ENCODE measurements at places on chromosomes 4 and X. TPM values are rescaled to one million over a fixed set of nuclear protein-coding genes. Genes with fewer than 3 reads are reported as not detected.

Gene SPP1
- total RNA-seq, result 256 TPM

Gene MGAT4D
- total RNA-seq, result not detected

- no peaks in the 10 kb centered on the region for H3K36me3 ChIP-seq
- H3K4me3 ChIP-seq, result no peak overlapping the region
- DNase-seq, result no peak
- H3K4me1 ChIP-seq, result no peaks in the 10 kb centered on the region
- no peak overlapping the region for H3K27ac ChIP-seq
Measured at GRCh38 chrX:114930227-114930626, 87.2 kb downstream of the IL13RA2 start.

DNA sequence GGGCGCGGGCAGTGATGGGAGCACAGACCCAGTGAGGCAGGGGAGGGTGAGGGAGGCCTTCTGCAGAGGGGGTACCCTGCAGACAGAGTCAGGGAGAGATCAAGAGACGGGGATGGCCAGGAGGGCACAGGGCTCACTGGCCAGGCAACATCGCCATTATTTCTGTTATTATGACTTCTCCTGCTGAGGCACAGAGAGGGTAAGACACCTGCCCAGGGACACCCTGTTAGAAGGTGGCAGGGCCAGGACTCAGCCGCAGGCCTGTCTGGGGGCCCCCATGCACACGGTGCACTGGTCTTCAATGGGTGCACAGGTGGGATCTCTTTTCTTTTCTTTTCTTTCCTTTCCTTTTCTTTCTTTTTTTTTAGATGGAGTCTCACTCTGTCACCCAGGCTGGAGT lies 15.8 kb downstream of the BLOC1S4 start:
- no peak for DNase-seq
- H3K4me3 ChIP-seq, result no peak overlapping the region
- peak overlapping the region; percentile 61 for H3K27ac ChIP-seq
- no peaks in the 10 kb centered on the region for H3K27me3 ChIP-seq
- H3K4me1 ChIP-seq, result peaks cover 53% of the 10 kb centered on the region

Gene POU4F2
- total RNA-seq, result not detected

DNA sequence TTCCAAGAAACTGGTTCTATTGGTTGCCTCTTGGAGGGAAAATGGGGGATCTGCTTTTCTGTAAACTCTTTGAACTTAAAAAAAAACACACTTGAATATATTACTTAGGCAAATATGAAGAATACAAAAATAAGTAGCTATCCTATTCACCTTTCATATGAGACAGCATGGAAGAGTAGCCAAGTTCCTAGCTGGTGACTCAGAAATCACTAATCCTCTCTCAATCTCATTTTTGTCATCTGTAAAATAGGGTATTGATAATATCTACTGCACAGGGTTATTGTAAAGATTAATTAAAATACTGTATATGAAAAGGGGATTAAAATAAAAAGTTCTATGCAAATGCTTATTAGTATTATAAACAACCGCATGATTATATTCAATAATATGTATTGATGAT lies 12.7 kb downstream of the MGARP start:
- H3K27ac ChIP-seq, result no peak overlapping the region
- DNase-seq, result no peak
- no peaks in the 10 kb centered on the region for H3K36me3 ChIP-seq

Gene PHKA1
- 4.2 TPM for total RNA-seq

Gene METTL14
- total RNA-seq, result 39.2 TPM

DNA sequence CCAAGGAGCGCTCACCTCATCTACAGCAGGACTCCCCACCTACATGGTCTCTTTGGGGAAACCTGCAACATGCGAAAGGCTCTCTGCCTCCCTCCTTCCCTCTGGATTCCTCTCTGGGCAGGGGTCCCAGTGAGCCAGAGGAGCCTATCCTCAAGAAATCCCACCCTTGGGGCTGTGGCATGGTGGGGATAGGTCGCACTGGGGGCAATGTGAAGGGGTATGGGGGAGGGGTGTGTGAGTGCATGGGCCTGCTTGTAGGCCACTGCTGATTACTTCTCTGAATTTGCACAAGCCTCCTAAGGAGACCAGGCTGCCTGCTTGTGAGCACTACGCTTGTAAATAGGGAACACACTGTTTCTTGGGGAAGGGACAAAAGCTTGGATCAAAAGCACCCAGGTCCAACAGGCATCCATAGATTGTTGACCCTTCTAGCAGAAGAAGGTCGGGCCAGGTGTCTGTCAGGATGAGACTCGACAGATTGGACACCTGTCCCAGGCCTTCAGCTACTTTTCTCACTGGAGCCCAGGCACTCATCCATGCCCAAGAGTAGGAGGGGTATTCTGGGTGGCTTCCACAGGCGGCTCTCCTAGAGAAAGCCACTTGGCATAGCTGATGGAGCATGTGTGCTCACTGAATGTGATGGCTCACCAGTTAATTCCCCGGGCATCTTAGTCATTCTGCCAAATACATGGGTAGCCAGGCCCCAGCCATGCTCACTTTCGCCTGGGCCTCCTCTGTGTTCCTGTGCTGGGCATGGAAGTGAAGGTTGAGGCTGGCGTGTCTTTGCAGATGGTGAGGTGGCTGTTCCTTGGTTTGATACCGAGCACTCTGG lies 75.0 kb downstream of the NBDY start:
- DNase-seq, result no peak
- H3K4me3 ChIP-seq, result no peak overlapping the region
- no peaks in the 10 kb centered on the region for H3K27me3 ChIP-seq
- peak overlapping the region; percentile 81 for H3K27ac ChIP-seq

Gene ASB5
- total RNA-seq, result not detected

GRCh38 chrX:11770320-11770719 lies 12.3 kb downstream of the MSL3 start:
- H3K27me3 ChIP-seq, result no peaks in the 10 kb centered on the region
- no peaks in the 10 kb centered on the region for H3K4me1 ChIP-seq
- DNase-seq, result no peak
- no peaks in the 10 kb centered on the region for H3K36me3 ChIP-seq
- no peak overlapping the region for H3K27ac ChIP-seq

DNA sequence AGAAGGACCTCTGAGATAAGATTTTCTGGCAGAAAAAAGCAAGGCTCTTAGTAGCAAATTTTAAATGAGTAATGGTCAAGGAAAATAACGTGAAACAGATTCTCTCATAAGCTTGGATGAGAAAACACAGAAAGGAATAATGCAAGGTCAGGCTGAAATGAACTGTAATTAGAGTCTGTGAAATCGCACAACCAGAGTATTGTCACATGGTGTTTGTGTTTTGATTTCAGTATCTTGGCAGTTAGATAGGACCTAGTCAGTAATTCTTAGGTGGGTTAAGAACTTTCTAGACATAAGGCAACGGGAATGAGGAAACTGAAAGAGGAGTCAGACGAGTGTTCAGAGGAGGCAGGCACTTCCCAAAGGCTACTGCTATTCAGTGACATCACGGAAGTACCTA lies 34.6 kb downstream of the LIMCH1 start:
- H3K4me1 ChIP-seq, result no peaks in the 10 kb centered on the region
- no peaks in the 10 kb centered on the region for H3K36me3 ChIP-seq
- H3K4me3 ChIP-seq, result no peak overlapping the region
- H3K27ac ChIP-seq, result no peak overlapping the region
- H3K27me3 ChIP-seq, result no peaks in the 10 kb centered on the region

- H3K4me3 ChIP-seq, result no peak overlapping the region
- no peak overlapping the region for H3K27ac ChIP-seq
- no peaks in the 10 kb centered on the region for H3K4me1 ChIP-seq
- DNase-seq, result no peak
Measured at GRCh38 chr4:77451530-77451929, 154.1 kb upstream of the CXCL13 start.

DNA sequence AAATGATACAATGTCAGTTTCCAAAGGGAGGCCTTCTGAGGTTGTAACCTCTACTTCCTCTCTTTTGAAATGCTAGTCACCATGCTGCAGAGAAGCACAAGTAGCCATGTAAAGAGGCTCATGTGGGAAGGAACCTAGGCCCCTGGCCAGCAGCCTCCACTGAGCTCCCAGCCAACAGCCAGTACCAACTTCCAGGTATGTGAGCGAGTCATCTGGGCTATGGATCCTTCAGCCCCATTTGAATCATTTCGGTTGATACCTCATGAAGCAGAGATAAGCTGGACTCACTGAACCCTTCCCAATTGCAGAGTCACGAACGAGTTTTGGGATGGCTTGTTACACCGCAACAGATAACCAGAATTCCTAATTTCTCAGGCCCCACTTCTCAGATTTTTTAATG lies 187.0 kb upstream of the LDB2 start:
- H3K27me3 ChIP-seq, result no peaks in the 10 kb centered on the region
- H3K36me3 ChIP-seq, result no peaks in the 10 kb centered on the region
- DNase-seq, result no peak
- H3K4me1 ChIP-seq, result no peaks in the 10 kb centered on the region
- no peak overlapping the region for H3K4me3 ChIP-seq
- no peak overlapping the region for H3K27ac ChIP-seq

DNA sequence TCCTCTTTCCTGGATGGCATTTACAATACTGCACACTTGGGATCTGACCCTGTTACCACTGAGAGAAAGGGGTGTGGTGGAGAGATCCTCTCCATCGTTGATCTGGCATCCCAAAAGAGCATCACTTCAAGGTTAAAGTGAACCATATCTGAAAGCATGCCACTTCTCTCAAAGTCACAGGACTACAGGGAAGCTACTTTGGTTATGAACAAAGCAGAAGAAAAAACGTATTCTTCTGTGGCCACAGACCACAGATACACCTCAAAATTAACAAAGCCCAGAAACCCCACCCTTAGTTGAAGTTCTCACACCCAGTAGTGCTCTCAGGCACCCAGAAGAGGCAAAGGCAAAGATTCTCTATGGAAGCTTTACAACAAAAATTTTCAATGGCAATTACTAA lies 108.3 kb downstream of the JADE1 start:
- H3K27me3 ChIP-seq, result no peaks in the 10 kb centered on the region
- no peaks in the 10 kb centered on the region for H3K4me1 ChIP-seq
- DNase-seq, result no peak
- no peaks in the 10 kb centered on the region for H3K36me3 ChIP-seq

- H3K36me3 ChIP-seq, result no peaks in the 10 kb centered on the region
- no peak overlapping the region for H3K4me3 ChIP-seq
- H3K27me3 ChIP-seq, result peaks cover 58% of the 10 kb centered on the region
- H3K4me1 ChIP-seq, result no peaks in the 10 kb centered on the region
- DNase-seq, result no peak
Measured at GRCh38 chr4:3744901-3745300, 21.3 kb upstream of the ADRA2C start.

DNA sequence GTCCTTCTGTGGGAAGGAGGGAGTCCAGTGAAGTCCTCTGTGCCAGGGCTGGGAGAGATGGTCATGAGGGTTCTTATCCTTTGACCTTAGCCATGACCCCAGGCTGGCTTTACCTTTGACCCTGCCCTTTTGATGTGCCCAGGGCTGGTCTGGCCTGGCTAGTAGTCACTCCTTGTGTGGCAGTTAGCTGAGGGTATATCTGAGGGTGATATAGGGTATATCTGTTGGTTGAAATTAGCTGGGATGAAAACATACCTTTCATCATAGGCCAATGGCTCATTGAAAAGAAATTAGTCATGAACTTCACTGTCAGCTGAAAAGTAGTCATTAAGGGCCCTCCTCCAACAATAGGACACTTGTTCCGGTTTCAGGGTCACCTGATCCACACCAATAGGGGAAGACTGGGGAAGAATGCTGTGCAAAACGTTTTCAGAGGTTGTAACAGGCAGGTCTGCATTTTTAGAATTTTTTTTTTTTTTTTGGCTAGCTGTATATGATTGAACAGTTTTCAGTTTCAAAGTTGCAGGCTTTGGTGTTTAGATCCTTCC lies 74.6 kb upstream of the STOX2 start:
- H3K4me3 ChIP-seq, result no peak overlapping the region
- no peak for DNase-seq
- H3K4me1 ChIP-seq, result peaks cover 62% of the 10 kb centered on the region
- peak overlapping the region; percentile 68 for H3K27ac ChIP-seq
- no peaks in the 10 kb centered on the region for H3K36me3 ChIP-seq
- no peaks in the 10 kb centered on the region for H3K27me3 ChIP-seq

GRCh38 chr4:17707671-17708070 lies 73.8 kb downstream of the FAM184B start:
- no peaks in the 10 kb centered on the region for H3K36me3 ChIP-seq
- H3K27me3 ChIP-seq, result no peaks in the 10 kb centered on the region

DNA sequence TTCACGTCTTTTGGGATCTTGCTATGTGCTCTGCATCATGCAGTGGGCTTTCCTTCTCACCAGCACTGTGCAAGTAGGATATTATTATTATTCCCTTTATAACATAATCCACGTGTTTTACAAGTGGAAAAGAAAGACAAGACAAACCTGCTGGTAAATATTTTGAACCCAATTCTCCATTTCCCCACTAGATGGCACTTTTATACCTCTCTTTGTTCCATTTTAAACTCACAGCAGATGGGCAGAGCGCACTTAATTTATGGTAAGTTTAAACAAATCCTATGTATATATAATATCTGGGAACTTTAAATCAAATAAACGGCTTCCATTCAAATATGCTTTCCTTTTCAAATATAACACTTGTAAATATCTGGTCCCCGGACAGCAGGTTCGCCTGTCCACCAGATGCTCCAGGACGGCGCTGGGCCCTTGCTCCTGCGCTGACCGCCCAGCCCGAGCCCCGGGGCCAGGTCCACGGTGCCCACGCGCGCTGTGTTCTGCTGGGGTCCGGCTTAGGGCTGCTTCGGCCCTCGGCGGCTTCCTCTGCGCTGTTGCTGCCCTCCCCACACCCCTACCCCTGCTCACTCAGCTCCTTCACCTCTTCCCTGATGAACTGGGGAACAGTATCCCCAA lies 31.1 kb downstream of the F11 start:
- H3K36me3 ChIP-seq, result no peaks in the 10 kb centered on the region
- DNase-seq, result no peak
- H3K4me1 ChIP-seq, result no peaks in the 10 kb centered on the region
- no peak overlapping the region for H3K4me3 ChIP-seq
- H3K27me3 ChIP-seq, result peaks cover 19% of the 10 kb centered on the region

DNA sequence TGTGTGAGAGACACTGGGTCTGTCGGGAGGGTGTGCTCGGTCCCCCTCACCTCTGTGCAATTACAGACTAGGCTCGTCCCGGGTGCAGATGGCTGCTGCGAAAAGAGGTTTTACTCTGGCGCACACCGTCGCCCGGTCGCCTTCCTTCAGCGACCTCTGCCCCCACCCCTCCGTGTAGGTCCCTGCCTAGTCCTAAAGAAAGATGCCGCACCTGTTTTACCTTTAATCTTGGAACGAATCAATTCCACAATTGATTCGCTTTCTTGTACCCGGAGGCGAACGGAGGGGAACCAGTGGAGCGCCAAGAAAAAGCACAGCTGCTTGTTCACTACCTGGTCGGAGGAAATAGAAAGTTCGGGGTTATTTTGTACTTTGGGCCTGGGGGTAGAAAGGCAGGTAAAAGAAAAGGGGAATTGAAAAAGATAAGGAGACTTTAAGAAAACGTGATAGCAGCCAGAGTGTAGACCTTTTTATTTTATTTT lies 1.2 kb downstream of the NPNT start:
- H3K27me3 ChIP-seq, result no peaks in the 10 kb centered on the region
- no peaks in the 10 kb centered on the region for H3K36me3 ChIP-seq
- no peak overlapping the region for H3K27ac ChIP-seq

GRCh38 chr4:15601862-15602261 lies 53.3 kb downstream of the FBXL5 start:
- no peak overlapping the region for H3K27ac ChIP-seq
- H3K4me1 ChIP-seq, result no peaks in the 10 kb centered on the region
- no peak for DNase-seq
- no peaks in the 10 kb centered on the region for H3K27me3 ChIP-seq

Gene ATP8A1
- 79.7 TPM for total RNA-seq

GRCh38 chr4:48958582-48958981 lies 27.5 kb upstream of the CWH43 start:
- no peaks in the 10 kb centered on the region for H3K27me3 ChIP-seq
- no peak overlapping the region for H3K4me3 ChIP-seq
- no peaks in the 10 kb centered on the region for H3K4me1 ChIP-seq
- H3K27ac ChIP-seq, result no peak overlapping the region

GRCh38 chr4:103289186-103289585 lies 91.0 kb upstream of the CENPE start:
- H3K27me3 ChIP-seq, result no peaks in the 10 kb centered on the region
- no peaks in the 10 kb centered on the region for H3K36me3 ChIP-seq
- no peak for DNase-seq
- no peak overlapping the region for H3K4me3 ChIP-seq
- no peaks in the 10 kb centered on the region for H3K4me1 ChIP-seq
